ENCODE measurements at places on chromosomes 6 and 20.

GRCh38 chr20:42041000-42041565 lies 422.9 kb upstream of the CHD6 start:
- DNase-seq, result no peak
- no peak overlapping the region for H3K4me3 ChIP-seq
- H3K36me3 ChIP-seq, result no peaks in the 10 kb centered on the region

- no peak for DNase-seq
- no peaks in the 10 kb centered on the region for H3K36me3 ChIP-seq
- no peak overlapping the region for H3K27ac ChIP-seq
Measured at GRCh38 chr6:161545741-161546140, 271.9 kb upstream of the AGPAT4 start.

GRCh38 chr6:148747145-148747470 lies 278 bp downstream of the UST start:
- H3K27ac ChIP-seq, result peak overlapping the region; percentile 58
- DNase-seq, result no peak
- H3K27me3 ChIP-seq, result peaks cover 20% of the 10 kb centered on the region
- no peaks in the 10 kb centered on the region for H3K36me3 ChIP-seq
- H3K4me1 ChIP-seq, result peaks cover 18% of the 10 kb centered on the region
- H3K4me3 ChIP-seq, result peak overlapping the region; percentile 88

- H3K27me3 ChIP-seq, result peaks cover 5% of the 10 kb centered on the region
- H3K4me1 ChIP-seq, result no peaks in the 10 kb centered on the region
- DNase-seq, result no peak
- H3K27ac ChIP-seq, result no peak overlapping the region
- no peak overlapping the region for H3K4me3 ChIP-seq
Measured at GRCh38 chr20:19952392-19952791, 64.8 kb upstream of the NAA20 start.

DNA sequence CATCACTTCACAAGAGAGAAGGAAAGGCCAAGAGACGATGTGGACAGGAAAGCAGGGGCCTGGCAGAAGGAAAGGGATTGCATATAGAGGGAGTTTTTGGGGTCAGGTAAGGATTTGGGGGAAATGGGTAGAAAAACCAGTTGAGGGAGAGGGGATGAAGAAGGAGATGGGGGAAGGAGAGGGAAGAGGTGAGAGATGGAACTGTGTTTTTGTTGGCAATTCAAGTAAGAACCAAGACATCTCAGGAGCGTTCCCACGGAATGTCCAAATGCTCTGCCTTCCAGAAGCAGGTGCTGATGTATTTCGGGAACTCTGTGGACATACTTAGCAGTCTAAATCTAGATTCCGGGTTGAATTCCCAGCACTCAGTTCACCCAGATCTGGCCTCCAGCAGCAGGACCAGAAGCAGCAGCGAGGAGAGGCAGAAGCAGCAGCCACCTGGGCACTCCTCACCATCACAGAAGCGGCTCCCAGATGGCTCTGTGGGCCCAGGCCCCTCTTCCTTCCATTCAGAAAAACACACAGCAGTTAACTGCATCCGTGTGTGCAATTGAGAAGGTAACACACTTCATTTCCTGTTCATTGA lies 88.8 kb downstream of the DZANK1 start:
- no peak overlapping the region for H3K27ac ChIP-seq
- no peaks in the 10 kb centered on the region for H3K4me1 ChIP-seq
- H3K27me3 ChIP-seq, result peaks cover 6% of the 10 kb centered on the region
- DNase-seq, result no peak
- H3K36me3 ChIP-seq, result no peaks in the 10 kb centered on the region
- no peak overlapping the region for H3K4me3 ChIP-seq

- H3K27me3 ChIP-seq, result no peaks in the 10 kb centered on the region
- no peak overlapping the region for H3K27ac ChIP-seq
- DNase-seq, result no peak
- H3K36me3 ChIP-seq, result peaks cover 39% of the 10 kb centered on the region
- H3K4me3 ChIP-seq, result no peak overlapping the region
- H3K4me1 ChIP-seq, result peaks cover 4% of the 10 kb centered on the region
Measured at GRCh38 chr20:50577175-50578018, 67.2 kb downstream of the PTPN1 start.

GRCh38 chr6:98650941-98651340 lies 183.4 kb upstream of the POU3F2 start:
- H3K27ac ChIP-seq, result no peak overlapping the region
- no peak overlapping the region for H3K4me3 ChIP-seq
- no peaks in the 10 kb centered on the region for H3K27me3 ChIP-seq
- H3K4me1 ChIP-seq, result no peaks in the 10 kb centered on the region

DNA sequence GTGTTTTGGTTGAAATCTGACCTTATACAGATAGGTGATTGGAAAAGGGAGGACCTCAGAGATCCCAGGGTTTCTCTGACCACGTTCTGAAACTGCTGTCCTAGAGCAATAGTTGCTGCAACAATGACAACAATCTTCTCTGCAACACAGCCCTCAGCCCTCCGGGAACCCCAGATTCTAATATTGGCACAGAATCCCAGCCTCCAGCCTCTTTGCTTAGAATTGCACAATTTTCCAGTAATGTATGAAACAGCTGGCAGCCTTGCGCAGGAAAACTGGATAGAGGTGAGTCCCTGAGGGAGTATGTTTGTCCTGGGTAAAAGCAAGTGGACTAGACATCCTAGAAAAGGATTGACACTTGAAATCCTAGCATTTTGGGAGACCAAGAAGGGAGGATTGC lies 30.4 kb upstream of the PNRC1 start:
- H3K27me3 ChIP-seq, result no peaks in the 10 kb centered on the region
- peaks cover 6% of the 10 kb centered on the region for H3K4me1 ChIP-seq
- DNase-seq, result no peak
- H3K27ac ChIP-seq, result no peak overlapping the region
- H3K36me3 ChIP-seq, result no peaks in the 10 kb centered on the region
- no peak overlapping the region for H3K4me3 ChIP-seq

- H3K4me1 ChIP-seq, result no peaks in the 10 kb centered on the region
- no peak overlapping the region for H3K27ac ChIP-seq
- no peaks in the 10 kb centered on the region for H3K27me3 ChIP-seq
Measured at GRCh38 chr20:33963751-33964150, 30.0 kb upstream of the RALY start.

DNA sequence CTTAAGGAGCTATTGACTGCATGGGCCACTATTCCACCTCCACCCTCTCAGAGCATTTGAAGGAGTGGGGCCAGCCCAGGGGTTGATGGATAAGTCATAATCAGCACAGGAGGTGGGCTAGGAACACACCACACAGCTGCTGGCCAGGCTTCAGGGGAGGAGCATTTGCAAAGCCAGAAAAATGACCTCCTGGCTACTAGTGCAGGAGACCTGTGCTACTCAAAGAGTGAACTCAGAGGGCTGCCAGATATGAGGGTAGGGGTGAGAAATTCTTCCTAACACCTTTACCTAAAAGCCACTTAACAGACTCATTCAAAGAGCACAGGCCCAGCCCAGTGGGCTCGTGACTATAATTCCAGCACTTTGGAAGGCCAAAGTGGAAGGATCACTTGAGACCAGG lies 210.8 kb downstream of the TBXT start:
- H3K27ac ChIP-seq, result no peak overlapping the region
- no peaks in the 10 kb centered on the region for H3K27me3 ChIP-seq
- H3K36me3 ChIP-seq, result no peaks in the 10 kb centered on the region
- no peaks in the 10 kb centered on the region for H3K4me1 ChIP-seq
- H3K4me3 ChIP-seq, result no peak overlapping the region

DNA sequence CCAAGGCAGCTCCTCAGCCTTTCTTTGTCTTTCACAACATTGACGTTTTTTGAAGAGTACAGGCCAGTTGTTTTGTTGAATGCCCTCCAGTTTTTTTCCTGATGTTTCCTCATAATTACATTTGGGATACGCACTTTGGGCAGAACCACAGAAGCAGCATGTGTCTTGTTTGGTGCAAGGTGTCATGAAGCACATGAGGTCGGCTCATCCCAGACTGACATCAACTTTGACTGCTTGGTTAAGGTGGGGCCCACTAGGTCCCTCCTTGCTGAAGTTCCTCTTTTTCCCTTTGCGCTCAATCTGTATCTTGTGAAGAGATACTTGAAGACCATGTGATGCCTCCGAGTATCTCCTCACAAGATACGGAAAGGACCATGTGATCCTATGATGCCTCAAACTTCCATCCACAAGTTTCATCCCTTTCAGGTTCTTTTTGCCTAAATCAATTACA lies 10.5 kb downstream of the SNAI1 start:
- no peak overlapping the region for H3K4me3 ChIP-seq
- no peak for DNase-seq
- no peaks in the 10 kb centered on the region for H3K4me1 ChIP-seq
- no peaks in the 10 kb centered on the region for H3K36me3 ChIP-seq

DNA sequence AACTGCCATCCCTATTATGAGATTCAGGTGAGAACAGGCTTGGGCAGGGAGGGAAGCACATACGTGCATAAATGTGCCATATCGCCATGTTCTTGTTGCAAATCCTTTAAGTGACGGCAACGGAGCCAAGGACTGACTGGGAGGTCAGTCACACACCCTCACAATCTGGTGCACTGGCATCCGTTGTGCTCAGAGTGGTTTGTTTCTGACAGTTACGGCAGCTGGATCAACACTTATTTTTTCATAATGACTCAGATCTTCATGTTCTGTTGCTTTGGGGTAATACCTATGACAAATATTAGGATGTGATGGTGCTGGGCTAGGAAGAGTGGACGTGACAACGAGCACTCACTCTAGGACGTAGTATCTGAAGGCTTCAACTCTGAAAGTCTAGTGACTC lies 56.2 kb upstream of the PREP start:
- peak overlapping the region; percentile 84 for H3K27ac ChIP-seq
- H3K4me1 ChIP-seq, result peaks cover 22% of the 10 kb centered on the region
- H3K36me3 ChIP-seq, result no peaks in the 10 kb centered on the region
- H3K4me3 ChIP-seq, result no peak overlapping the region
- peak; percentile 17 for DNase-seq
- no peaks in the 10 kb centered on the region for H3K27me3 ChIP-seq

GRCh38 chr6:143299253-143300166 lies 151.0 kb downstream of the ADAT2 start:
- no peaks in the 10 kb centered on the region for H3K27me3 ChIP-seq
- no peak overlapping the region for H3K4me3 ChIP-seq
- DNase-seq, result no peak
- no peaks in the 10 kb centered on the region for H3K36me3 ChIP-seq
- no peak overlapping the region for H3K27ac ChIP-seq

- H3K27me3 ChIP-seq, result no peaks in the 10 kb centered on the region
- H3K36me3 ChIP-seq, result no peaks in the 10 kb centered on the region
- no peak overlapping the region for H3K4me3 ChIP-seq
- H3K27ac ChIP-seq, result no peak overlapping the region
Measured at GRCh38 chr20:24001712-24002405, 13.3 kb upstream of the GGTLC1 start.

GRCh38 chr6:75775219-75775618 lies 26.2 kb downstream of the MYO6 start:
- no peaks in the 10 kb centered on the region for H3K36me3 ChIP-seq
- H3K4me1 ChIP-seq, result no peaks in the 10 kb centered on the region
- no peaks in the 10 kb centered on the region for H3K27me3 ChIP-seq
- no peak for DNase-seq
- no peak overlapping the region for H3K4me3 ChIP-seq

- no peak overlapping the region for H3K27ac ChIP-seq
- no peaks in the 10 kb centered on the region for H3K4me1 ChIP-seq
- no peak overlapping the region for H3K4me3 ChIP-seq
- no peak for DNase-seq
Measured at GRCh38 chr6:56370561-56371211, 123.3 kb upstream of the COL21A1 start.

GRCh38 chr20:17857639-17858449 lies 110.8 kb downstream of the SNX5 start:
- no peak overlapping the region for H3K4me3 ChIP-seq
- H3K27ac ChIP-seq, result no peak overlapping the region
- no peak for DNase-seq
- no peaks in the 10 kb centered on the region for H3K27me3 ChIP-seq
- H3K4me1 ChIP-seq, result peaks cover 25% of the 10 kb centered on the region
- no peaks in the 10 kb centered on the region for H3K36me3 ChIP-seq

DNA sequence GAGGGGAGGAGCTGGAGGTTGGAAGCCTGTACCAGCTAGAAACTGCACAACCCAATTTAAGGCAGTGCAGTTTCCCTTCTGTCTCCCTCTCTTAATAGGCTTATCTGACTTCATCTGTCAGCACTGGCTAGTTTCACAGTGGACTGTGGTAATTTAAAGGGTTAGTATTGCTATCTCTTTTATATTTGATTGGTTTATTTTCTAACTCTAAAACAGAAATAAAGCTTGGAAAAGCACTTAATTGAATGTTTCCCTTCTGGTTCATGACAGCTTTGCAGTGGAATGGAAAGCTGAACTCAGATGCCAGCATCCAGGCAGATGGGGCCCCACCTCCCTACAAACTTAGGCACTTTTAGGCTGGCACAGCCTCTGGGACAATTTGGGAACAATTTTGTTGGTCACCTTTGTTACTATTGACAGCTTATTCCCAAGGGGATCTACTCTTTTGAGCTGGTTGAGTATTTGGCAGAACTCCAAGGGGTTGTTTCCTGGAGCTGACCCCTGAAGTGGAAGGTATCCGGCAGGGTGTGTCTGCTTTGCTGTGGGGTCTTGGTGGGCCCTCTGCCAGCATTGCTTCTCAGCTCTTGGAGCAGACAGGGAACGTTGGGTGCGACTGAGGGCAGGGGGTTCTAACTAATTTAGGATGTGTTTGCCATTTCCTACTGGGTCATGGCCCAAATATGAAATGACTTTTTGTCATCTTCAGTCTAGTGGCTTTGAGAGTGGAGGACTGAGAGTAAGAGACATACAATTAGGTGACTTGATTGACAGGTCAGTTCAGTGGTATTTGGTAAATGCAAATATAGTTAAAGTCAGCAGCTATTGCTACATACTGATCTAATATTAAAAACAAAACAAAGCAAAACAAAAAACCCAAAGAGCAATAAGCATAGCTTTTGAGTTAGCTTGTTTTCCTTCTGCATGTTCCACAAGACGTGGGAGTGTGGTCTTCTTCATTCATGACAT lies 9.3 kb downstream of the SH3BGRL2 start:
- H3K36me3 ChIP-seq, result no peaks in the 10 kb centered on the region
- no peak for DNase-seq
- H3K4me1 ChIP-seq, result no peaks in the 10 kb centered on the region
- no peak overlapping the region for H3K27ac ChIP-seq
- no peaks in the 10 kb centered on the region for H3K27me3 ChIP-seq

- H3K36me3 ChIP-seq, result peaks cover 31% of the 10 kb centered on the region
- H3K27ac ChIP-seq, result no peak overlapping the region
Measured at GRCh38 chr20:44637522-44638372, 13.8 kb downstream of the ADA start.

GRCh38 chr6:37531437-37532036 lies 31.8 kb upstream of the CCDC167 start:
- no peak overlapping the region for H3K27ac ChIP-seq
- H3K27me3 ChIP-seq, result peaks cover 19% of the 10 kb centered on the region
- no peaks in the 10 kb centered on the region for H3K4me1 ChIP-seq

GRCh38 chr6:89251170-89251569 lies 34.0 kb upstream of the GABRR1 start:
- no peaks in the 10 kb centered on the region for H3K27me3 ChIP-seq
- no peak overlapping the region for H3K4me3 ChIP-seq
- DNase-seq, result no peak

Measured in T-cell (primary cell).